Astrocyte of the cerebellum (primary cell): ENCODE measurements at places on chromosomes 4 and X.

DNA sequence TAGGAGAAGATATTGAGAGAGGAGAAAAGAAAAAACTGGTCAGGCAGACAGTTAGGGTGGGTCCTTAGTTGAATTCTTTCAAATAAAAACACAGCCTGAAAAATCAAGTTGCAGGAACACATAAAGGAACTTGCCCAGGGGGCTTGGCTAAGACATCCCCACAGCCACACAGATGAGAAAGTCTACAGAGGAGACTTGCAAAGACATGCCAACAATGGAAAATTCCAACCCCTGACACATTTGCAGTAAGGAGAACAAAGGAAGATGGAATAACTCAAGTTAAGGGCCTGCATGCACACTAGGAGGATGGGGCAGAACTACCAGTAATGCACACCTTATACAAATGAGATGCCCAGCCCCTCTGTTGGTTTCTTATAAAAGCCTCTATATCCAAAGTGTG, 197.6 kb downstream of the CPXCR1 start:
- DNase-seq = no peak

DNA sequence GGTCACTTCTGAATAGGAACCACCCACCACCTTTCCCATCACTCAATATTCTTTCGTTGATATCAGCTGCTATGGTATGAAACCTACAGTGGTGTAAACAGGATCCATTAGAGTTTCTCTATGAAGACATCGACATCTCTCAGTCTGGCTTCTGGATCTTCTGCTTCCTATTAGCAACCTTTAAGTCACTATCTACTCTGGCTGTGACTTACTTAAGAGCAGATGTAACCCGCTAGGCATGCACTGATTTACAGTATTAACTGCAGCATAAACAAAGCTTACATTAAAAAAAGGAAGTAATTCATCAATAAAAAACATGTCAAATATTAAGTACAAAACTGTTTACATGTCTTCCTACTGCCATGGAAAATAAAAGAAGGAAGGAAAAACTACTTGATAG, 96.4 kb downstream of the ANAPC10 start:
- DNase-seq = no peak

- DNase-seq = no peak
Observed at GRCh38 chrX:110317061-110317819, 645 bp downstream of the AMMECR1 start.

DNA sequence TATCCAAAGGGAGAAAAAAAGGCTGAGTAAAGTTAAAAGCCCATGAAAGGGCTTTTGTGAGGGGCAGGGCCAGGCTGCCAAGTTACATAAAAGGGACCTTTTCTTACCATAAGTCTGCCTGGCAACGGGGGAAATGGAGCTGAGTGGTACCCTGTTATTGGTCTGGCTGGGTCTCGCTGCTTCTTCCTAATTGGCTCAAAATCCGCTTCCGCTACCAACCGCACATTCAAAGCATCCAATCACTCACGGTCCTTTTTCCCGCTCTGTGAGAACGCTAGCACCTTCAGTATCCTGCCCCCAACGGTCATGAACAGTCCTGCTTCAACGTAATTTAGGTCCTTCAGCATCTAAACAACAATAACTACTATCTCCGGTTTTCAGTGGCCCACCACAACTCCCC, 611 bp downstream of the TEX11 start:
- no peak for DNase-seq

- no peak for DNase-seq
Observed at GRCh38 chr4:153295131-153295755, 49.2 kb upstream of the MND1 start.

- DNase-seq = no peak
Observed at GRCh38 chr4:173651651-173652282, 121.7 kb upstream of the HAND2 start.

GRCh38 chrX:703866-704265, 73.3 kb downstream of the SHOX start:
- no peak for DNase-seq

DNA sequence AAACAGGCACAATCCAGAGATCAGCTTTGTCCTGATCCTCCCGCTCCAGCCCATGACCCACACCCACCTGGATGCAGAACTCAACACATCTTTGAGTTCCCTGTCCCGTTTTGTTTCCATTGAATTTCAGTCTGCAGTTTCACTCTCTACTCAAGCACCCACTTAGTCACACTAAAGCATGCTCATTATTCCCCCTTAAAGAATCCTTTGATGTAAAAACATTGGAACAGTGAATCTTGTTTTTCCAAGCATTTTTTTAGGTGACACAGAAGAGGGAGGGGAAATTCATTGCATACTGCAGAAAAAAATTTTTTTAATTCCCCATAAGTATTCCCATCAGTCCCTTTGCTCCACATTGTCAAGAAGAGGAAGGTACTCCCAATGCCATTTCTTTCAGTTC, 249.7 kb upstream of the TTC29 start:
- DNase-seq = no peak

DNA sequence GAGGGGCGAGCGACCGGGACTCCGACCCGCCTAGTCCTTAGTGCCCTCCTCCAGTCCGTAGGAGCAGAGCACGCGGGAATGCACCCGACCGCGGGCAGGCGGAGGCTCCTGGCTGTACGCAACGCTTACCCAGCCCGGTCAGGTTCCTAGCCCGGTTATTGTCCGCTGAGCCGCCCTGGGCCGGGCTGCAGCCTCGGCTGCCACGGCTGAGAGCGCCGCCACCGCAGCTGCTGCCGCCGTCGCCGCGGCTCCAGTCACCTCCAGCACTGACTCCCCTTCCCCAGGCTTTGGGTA, at the start of gene AMER1:
Gene AMER1, minus strand, starts transcription at position 268 of the 294 bp plus-strand sequence. CDS start 12,422 bp downstream, outside the sequence.
- no peak for DNase-seq

- DNase-seq = no peak
Observed at GRCh38 chrX:22165732-22166457, 106.8 kb upstream of the CBLL2 start.

DNA sequence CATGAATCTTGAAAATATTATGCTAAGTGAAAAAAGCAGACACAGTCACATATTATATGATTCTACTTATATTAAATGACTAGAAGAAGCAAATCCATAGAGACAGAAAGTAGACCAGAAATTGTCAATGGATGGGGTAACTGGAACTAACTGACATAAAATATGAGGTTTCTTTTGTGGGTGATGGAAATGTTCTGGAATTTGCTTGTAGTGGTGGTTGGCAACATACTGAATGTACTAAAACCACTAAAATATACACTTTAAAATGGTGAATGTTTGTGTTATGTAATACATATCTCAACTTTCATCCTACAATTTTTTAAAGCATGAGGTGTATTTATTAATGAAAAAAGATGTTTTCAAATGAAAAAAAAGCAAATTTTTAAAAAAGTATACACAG, 14.7 kb downstream of the CNOT6L start:
- no peak for DNase-seq
